ENCODE measurements at places on chromosomes 7 and 10.

DNA sequence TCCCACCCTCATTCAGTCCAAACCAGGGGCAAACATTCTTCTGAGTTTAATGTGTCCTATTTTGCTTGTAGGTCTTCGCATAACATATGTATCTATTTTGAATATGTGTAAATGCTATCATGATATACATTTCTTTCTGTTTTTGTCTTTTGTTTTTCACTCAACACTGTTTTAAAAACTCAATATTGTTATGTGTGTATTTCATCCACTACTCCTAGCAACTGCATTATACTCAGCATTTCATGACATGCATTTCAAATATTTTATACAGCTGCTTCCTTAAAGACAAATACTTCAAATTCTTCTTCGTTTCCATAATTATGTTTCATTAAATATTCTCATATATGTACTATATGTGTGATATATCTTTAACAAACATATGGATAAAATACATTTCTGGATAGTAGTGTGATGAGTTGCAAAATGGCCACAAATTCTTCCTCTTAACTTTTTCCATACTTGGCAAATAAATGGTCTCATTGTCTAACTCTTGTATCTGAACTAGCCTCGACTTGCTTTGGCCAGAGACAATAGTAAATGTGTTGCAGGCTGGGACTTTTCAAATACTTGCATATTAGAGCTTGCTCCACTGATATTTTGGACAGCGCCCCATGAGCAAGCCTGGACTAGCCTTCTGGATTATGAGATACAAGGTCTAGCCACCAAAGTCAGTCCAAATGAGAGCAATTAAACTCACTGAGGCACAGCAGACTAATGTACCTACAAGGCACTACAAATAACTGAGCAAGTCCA, 539.7 kb upstream of the KCND2 start:
- DNase-seq, result no peak

- DNase-seq, result no peak
Observed at GRCh38 chr10:113519681-113520115, 33.2 kb upstream of the HABP2 start.

- DNase-seq, result no peak
Observed at GRCh38 chr10:97584060-97584797, at the start of gene HOGA1. Gene HOGA1, plus strand, starts transcription at chr10:97584389. Its CDS starts 315 bp downstream, at chr10:97584704.

DNA sequence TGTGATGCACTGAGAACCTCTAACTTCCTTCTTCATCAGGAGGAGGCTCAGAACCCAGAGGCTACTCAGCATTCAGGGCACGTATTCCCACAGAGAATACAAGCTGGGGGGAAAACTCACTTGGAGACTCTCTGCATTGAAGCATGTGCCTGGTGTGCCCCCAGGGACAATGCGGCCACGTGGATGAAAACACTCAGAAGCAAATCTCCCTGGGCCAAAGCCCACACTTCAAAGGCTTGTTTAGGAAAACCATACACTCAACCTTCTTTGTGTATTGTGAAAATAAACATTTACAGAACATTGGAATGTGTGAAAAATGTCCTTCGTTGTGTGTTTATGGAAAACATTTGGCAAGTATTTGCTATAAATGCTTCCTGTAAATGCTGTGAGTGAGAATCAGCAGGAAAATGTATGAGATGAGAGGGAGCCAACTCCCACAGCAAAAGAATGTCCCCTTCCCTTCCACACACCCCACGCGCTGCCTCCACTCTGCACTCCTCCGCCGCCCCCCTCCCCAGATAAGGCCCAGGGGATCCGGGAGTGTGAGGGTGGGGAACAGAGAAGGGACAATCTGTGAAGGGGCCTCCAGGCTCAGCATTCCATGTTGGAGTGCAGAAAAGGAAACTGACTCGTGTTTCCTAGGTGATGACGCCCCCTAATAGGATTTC, 339.5 kb downstream of the ELMO1 start:
- no peak for DNase-seq

- DNase-seq, result no peak
Observed at GRCh38 chr7:73894733-73895551, 34.0 kb downstream of the TMEM270 start.

- DNase-seq, result no peak
Observed at GRCh38 chr7:139944248-139944647, 115.2 kb downstream of the TBXAS1 start.

DNA sequence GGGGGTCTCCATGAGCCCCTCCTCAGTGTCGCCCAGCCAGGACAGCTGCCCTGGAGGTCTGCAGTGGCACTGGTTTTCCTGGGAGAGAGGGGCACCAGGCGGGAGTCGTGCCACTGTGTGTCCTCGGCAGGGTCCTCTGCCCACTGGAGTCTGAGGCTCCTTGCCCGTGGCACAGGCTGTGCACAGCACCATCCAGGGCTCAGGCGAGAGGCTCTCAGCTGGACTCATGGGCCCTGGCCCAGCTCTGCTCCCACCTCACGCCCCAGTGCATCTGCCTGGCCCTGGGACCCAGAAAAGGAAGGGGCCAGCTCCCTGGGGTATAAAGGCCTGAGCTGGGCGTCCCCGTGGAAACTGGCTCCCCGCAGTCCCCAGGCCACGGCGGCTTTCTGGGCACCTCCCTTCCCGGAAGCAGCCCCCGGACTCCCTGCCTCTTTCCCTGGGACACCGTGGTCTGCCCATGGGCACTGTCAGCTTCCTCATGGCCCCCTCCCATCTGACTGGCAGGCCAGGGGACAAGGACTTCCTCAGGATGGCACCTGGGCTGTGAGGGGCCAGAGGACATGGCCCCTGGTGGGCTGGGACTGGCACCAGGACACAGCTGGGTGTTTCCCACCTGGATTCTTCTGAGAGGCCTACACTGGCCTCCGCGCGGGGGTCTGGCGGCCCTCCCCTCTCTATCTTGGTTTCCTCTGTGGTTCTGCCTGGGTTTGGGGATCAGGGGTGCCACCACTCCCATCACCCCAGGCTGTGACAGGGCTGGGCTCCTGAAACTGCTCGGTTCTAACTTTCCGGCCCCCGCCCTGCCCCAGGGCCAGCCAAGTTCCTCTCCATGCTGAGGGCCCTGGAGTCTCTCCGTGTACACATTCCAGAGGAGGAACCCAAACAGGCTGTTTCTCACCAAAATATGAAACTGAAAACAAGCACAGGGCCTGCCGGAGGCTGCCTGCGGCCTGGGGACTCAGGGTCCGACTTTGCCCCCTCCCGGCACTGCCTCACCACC, 5.5 kb downstream of the FOXL3 start:
- no peak for DNase-seq

- peak; percentile 14 for DNase-seq
Observed at GRCh38 chr7:44154703-44155102, 13.6 kb upstream of the MYL7 start.

DNA sequence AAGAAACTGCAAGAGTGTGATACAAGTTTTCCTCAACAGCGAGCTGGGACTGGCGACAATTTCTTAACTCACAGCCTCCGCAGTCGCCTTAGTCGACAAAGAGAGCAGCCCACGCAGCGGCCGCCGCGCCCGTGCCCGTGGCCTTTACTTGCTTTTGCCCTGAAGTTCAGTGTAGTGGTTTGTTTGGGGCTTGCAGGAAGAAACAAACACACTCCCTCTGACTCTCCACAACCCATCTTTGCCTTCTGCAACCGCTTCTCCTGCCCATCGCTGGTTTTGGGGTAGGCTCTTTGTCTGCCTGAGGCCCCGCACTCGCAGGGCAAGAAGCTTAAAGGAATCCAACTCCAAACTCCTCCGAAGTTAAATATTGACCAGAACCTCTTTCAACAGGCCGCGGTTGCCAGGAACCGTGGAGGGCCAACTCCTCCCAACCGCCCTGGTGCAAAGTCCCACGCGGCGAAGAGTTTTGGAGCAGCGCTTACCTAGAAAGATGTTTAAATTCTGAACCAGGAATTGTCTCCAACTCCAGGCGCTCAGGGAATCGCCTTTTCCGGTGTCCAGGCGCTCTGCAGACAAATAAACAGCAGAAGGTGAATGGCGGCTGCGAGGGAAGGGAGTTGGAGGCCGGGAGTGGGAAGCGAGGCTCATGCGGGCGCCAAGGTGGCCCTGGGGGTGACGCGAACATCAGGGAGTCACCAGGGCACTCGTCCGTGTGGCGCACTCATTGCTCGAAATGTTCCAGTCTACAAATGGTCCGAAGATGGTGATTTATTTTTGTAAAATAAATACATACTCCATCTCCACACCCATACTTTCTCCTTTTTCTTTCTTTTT, 8.3 kb downstream of the HOXA4 start:
- DNase-seq, result no peak

DNA sequence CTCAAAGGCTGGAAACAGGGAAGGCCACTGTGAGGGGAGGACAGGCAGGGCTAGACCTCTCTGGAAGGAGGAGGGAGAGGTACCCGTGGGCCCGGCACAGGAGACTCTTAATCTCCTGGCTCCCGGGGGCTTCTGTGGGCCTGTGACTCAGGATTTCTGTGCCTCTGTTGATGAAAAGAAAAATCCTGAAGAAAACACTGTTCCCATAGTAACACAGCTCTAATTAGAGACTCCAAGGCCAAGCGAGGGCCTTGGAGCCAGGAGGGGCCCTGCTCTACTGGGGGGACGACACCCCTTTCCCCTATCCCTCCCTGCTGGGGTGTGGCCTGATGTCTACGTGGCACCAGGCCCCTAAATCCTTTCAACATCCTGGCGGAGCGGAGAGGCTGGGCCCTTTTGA, 174.1 kb upstream of the TNRC18 start:
- no peak for DNase-seq

DNA sequence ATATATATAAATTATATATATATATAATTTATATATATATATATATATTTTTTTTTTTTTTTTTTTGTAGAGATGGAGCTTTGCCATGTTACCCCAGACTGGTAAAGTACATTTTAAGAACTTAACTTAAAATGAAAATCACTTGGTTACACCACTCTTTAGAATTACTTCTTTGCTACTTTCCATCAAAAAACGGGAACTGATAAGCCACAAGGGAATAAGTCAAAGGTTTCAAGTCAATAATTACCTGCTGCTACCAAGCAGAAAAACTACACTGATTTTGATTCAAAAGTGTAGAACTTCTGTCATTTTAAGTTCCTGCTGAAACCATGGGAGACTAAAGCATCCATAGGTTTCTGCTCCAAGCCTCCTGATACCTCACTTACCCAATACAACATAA, 12.2 kb downstream of the PPA1 start:
- no peak for DNase-seq

GRCh38 chr7:5435291-5436002, 11.8 kb upstream of the TNRC18 start:
- DNase-seq, result no peak

- no peak for DNase-seq
Observed at GRCh38 chr7:90594751-90595317, 1.3 kb upstream of the CDK14 start.

- no peak for DNase-seq
Observed at GRCh38 chr10:125049216-125049881, 107.4 kb downstream of the ZRANB1 start.

- no peak for DNase-seq
Observed at GRCh38 chr7:94088560-94088959, 84.4 kb upstream of the BET1 start.

All from activated CD4-positive, CD25-positive, alpha-beta regulatory T cell treated with anti-CD3 and anti-CD28 coated beads, Interleukin-2, amount 50 U/mL, for 72 hours (primary cell).